ENCODE measurements at places on chromosomes 2 and 18.

DNA sequence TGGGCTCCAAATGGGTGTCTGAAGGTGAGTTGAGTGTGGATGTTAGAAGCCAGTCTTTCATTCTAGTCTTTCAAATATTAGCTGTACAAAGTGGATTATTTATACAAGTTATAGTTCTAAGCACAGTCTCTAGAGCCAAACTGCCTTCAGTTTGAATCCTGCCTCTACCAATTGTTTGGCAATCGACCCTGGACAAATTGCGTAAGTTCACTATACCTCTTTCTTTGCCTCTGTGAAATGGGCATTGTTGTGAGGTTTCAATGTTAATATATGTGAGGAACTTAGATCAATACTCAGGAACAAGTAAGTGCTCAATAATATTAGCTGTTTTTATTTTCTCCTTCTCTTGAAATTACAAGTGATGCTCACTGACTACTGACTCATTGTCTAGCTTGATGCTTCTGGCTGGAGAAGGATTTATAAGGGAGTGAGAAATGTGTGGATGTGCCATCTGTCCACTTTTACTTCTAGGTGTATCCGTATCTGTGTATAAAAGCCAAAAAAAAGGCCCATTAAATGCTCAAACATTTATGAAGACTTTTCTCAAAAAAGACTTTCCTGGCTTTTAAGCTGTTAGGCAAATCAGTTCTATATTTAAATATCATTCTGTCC is 48.1 kb upstream of the RAPH1 start:
- DNase-seq = no peak

GRCh38 chr2:108491848-108492247 is 42.4 kb upstream of the LIMS1 start:
- DNase-seq = no peak

GRCh38 chr18:505483-506122 is 5.1 kb upstream of the COLEC12 start:
- no peak for DNase-seq

DNA sequence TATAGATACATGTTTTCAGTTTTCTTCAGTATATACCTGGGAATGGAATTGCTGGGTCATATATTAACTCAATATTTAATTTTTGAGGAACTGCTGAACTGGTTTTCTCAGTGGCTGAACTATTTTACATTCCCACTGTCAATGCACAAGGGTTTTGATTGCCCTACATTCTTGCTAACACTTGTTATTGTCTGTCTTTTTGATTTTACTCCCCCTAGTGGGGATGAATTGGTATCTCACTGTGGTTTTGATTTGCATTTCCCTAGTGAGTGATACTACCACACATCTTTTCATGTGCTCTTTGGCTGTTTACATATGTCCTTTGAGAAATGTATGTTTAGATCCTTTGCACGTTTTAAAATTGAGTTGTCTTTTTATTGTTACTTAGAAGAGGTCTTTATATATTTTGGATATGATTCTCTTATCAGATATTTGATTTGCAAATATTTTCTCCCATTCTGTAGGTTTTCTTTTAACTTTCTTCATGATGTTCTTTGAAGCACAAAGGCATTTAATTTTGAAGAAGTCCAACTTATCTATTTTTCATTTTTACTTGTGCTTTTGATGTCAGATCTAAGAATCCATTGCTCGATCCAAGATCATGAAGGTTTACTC is 36.2 kb downstream of the ASB1 start:
- no peak for DNase-seq

GRCh38 chr2:191145769-191146471 is 4.9 kb downstream of the STAT4 start:
- DNase-seq = no peak

- DNase-seq = no peak
These were observed 199.8 kb upstream of the CCDC150 start for GRCh38 chr2:196439760-196440159.

GRCh38 chr2:10779776-10780490 is 32.7 kb downstream of the PDIA6 start:
- DNase-seq = no peak

DNA sequence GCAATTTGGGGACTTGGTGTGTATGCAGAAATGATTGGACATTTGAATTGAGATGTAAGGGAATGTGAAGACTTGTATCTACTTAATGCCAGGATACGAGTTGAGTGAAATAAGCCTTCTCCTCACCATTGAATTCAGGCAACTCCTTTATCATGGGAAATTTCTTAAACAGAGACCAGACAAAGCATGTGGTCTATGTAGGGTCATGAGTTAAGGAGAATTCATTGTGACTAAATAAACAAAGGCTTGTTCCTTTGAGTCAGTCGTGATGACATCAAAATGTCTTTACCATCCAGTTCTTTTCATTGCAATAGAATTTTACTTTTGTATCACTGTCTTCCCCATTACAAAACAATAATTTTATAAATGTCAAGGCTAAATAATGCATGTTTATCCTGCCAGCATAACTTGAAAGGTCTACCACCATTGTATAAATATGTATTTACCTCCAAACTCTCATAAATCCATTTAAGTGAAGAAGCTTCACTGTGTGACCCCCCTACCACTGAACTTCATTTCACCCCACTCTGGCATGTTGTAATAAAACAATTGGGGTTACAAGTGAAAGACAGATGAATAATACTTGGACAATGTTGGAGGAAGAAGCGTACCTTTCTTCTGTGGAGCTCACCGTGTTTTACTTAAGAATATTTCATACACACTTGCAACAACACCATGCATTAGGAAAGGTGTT is 149.4 kb downstream of the EPHA4 start:
- no peak for DNase-seq

GRCh38 chr2:116810645-116811044 is 1003.8 kb upstream of the DDX18 start:
- DNase-seq = no peak

- no peak for DNase-seq
These were observed 56.6 kb downstream of the STK39 start for GRCh38 chr2:168190590-168191336.

- DNase-seq = no peak
These were observed 13.0 kb downstream of the AMER3 start for GRCh38 chr2:130768191-130768855.

- peak; percentile 66 for DNase-seq
These were observed 246.8 kb downstream of the DYSF start for GRCh38 chr2:71700041-71700657.

GRCh38 chr2:88059979-88060906 is 4.7 kb upstream of the KRCC1 start:
- DNase-seq = no peak

DNA sequence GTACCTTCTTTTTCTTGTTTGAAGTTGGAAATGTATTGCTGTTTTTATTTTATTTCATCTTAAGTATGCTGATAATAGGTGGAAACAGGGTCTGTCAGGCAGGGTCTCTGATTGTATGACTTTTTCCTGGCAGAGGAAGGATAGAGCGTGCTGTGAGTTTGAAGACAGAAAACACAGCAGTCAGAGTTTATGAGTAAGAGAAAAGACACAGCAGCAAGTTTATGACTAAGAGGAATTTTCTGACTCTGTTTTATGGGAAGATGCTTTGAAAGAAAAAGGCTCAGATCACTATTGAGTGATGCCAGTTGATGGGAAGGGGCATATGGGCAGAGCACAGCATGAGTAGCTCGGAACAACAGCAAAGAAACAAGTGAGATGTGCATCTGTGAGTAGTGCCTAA is 379.1 kb downstream of the MEIS1 start:
- DNase-seq = no peak

GRCh38 chr2:11701206-11701605 is 31.2 kb upstream of the NTSR2 start:
- DNase-seq = no peak

GRCh38 chr2:108364676-108365297 is 13.0 kb upstream of the SULT1C4 start:
- no peak for DNase-seq

DNA sequence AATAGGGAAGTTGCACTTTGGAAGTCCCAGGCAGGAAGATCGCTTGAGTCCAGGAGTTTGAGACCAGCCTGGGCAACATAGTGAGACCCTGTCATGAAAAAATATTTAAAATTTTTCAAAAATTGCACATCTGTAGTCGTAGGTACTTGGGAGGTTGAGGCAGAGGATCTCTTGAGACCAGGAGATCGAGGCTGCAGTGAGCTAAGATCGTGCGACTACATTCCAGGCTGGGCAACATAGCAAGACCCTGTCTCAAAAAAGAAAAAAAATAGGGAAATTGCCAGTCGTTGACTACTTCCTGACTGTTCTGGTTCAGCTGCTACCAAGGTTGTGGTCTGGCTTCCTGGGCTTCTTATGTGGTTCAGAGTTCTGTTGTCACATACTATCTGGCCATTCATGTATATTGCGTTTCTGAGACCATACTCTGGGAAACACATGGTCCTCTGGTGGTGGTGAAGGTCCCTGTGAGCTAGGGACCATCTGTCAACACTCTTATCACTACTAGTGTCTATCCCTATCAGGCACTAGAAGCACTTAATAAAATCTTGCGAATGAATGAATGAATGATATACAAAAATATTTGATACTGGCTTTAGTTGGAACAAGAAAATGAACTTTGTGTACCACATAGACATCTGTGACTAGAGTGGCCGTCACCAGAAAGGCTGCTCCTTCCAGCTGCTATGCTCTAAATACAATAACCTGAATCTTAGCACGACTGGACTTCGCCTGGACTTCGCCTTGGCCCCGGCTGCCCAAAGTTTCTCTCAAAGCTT is 861 bp upstream of the KLHL23 start:
- DNase-seq = no peak

DNA sequence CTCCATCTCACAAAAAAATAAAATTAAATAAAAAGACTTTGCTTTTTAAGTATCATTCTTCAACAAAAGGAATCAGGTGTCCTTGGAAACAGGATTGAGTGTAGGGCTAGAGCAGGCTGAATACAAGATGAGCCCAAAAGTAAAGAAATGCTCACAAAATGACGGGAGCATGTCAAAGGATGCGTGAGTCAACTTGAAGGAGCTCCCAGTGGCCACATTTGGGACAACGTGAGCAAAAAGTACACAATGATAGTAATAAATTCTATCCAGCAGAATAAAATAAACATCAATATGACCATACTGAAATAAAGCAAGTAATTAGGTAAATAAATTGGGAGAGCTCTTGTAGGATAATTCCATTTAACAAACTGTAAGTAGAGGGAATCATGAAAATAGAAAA is 220.7 kb downstream of the PHLPP1 start:
- no peak for DNase-seq

GRCh38 chr2:170500770-170501169 is 214.4 kb upstream of the SP5 start:
- no peak for DNase-seq

GRCh38 chr2:215002500-215002899 is 135.9 kb downstream of the ABCA12 start:
- DNase-seq = no peak

GRCh38 chr2:235643680-235644511 is 150.1 kb downstream of the AGAP1 start:
- no peak for DNase-seq

DNA sequence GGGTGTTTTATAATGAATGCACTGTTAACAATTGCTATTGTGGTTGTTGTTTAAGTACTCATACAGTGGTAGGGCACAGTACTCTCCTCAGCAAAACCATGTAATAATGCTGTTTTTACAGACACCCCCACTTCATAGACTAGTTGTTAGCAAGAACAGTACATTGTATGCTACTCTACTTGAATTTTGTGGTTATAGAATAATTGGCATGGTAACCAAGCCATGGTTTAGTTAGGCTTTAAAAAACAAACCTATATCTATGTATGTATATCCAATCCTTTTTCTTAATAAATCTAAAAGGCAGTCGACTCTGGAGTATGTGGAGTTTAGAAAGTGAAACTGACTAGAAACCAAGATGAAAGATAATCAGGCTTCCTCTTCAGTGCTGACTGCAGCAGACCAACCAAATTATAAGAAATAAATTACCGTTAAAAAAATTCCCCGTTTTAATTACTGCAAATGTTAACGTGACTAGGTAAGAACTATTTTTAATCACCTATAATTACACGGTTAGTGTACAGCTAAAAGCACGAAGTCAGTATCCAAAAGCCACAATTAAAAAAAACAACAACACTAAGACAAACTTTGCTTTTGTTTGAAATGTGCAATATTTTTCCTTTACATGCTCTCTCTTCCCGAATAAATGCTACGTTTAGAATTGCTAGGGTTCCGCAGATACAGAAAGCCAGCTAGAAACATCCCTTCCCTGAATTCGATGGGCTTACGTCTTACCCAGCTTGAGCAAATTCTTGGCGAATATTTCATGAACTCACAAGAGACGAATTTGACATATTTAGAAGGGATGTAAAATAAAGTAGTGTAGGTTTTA is 113.3 kb upstream of the SERTAD2 start:
- DNase-seq = no peak

DNA sequence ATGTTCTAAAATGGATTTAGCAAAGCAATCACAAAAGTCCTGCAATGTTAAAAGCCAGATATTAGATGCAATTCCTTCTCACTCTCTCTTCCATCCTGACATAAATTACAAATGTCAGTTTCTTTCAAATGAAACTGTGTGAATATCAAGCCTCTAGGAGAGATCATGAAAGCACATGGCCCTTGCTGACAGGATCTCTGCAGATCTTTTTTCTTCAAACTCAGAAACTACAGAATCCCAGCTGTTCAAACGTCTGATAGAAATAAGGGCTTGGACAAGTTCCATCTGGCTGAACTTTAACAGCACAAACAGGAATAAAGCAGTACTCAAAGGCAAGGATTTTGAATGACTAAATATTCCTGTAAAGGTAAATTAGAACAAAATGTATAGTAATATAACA is 47.6 kb downstream of the PDE1A start:
- DNase-seq = no peak

DNA sequence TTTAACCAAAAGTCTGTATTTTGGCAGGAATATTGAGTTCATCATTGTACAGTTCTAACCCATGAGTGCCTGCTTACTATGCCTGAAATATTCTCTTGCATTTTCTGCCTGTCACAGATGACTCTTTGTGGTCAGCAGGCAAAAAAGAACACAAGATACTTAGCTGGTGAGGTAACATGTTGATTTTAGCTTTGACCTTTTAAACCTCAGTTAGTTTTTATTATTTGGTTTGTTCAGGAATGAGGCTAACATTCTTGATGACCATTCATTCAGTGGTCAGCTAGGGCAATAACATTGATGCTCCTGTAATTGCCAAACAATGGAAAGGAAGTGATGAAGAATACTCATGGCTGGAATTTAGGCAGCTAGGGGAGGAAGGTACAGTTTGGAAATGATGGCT is 491.2 kb downstream of the PIK3C3 start:
- no peak for DNase-seq

DNA sequence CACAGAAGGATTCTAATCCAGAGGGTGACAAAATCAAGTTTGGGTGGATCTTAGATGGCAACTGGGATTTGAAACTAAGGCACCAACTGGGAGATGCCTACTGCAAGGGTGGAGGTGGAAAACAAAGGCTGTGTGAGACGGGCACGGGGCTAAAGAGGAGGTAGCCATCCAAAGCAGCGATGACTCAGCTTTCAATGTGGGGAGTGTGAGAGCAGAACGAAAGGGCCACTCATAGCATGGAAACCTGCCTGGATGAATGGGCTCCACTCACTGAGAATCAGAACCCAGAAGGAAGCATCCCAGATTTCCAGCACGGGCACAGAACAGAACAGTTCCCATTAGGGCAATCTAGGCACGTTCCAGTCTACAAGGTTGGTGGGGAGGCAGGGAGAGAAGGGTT is 159.5 kb downstream of the COL4A4 start:
- DNase-seq = no peak
